CD4-positive, alpha-beta memory T cell (primary cell): ENCODE measurements at places on chromosomes 3 and 15.

DNA sequence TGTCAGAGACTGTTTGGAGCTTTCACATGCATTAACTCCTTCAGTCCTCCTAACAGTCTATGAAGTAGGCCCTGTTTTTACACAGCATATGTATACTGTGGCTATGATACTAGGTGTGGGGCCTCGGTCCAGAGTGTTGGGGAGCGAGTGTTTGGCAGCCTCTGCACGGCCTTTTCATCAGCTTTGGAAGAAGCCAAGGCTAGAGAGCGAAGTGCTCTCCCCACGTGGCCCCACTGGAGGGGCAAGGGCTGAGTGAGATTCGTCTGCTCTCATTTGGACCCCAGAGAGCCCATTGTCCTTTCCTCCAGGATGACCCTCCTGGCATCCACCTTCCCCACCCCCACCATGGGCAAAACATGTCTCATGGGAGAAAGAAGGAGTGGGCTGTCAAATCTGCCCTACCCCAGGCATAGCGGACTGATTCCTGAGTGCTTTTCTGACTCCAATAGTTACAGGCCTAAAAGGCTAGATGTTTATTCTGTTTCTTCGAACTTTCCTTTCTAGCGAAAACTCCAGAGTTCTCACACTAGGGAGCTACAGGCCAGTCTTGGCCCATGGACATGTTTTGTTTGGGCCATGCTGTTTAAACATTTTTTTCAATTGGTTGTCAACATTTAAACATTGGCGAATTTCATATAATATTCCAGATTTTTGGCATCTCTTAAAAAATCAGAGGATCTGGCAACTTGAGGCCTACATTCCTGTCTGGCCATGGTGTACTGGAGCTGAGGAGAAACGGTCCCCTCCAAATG is 76.0 kb downstream of the EEFSEC start:
- no peak overlapping the region for H3K27ac ChIP-seq
- H3K4me1 ChIP-seq = no peaks in the 10 kb centered on the region
- H3K36me3 ChIP-seq = no peaks in the 10 kb centered on the region
- DNase-seq = no peak
- no peak overlapping the region for H3K4me3 ChIP-seq

- no peak overlapping the region for H3K27ac ChIP-seq
- no peaks in the 10 kb centered on the region for H3K27me3 ChIP-seq
- H3K36me3 ChIP-seq = no peaks in the 10 kb centered on the region
- H3K4me3 ChIP-seq = peak overlapping the region; percentile 9
- no peak for DNase-seq
Measured at GRCh38 chr15:22259881-22260421, 179.6 kb downstream of the OR4M2 start.

DNA sequence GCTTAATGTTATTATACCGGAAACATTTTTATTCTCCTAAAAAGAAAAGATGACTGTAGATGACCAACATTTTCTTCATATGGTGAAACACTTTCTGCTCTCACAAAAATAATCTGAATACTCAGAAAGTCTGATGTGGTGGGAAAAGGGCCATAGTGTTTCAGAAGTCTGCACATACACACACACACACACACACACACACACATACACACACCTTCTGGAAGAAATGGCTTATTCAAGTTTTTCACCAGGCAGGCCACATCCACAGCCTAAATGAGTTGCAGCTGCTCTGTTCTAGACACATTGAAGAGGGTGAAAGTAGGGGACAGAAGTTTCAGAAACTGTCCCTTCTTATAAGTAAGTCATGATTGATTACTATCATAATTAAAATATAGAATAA is 220.0 kb downstream of the ZMAT3 start:
- H3K4me3 ChIP-seq = no peak overlapping the region
- H3K27ac ChIP-seq = no peak overlapping the region
- DNase-seq = no peak
- H3K36me3 ChIP-seq = no peaks in the 10 kb centered on the region
- no peaks in the 10 kb centered on the region for H3K27me3 ChIP-seq

DNA sequence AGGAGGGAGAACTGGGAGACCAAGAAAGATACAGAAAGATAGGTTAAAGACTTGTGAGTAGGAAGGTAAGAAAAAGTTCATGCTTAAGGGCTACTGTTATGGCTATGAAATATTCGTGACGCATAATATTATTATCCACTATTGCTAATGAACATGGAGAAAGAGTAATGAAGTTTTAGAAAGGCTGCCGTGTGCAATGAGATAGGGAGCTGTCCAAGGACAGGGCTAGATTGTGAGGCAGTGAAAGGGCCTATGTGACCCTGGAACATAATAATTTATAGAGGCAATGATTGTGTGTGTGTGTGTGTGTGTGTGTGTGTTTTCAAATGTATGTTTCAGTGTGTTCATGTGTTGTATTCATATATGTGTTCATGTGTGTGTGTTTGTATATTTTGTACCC is 27.7 kb downstream of the MBNL1 start:
- no peak overlapping the region for H3K4me3 ChIP-seq
- H3K36me3 ChIP-seq = peaks cover 14% of the 10 kb centered on the region
- DNase-seq = no peak
- H3K27ac ChIP-seq = peak overlapping the region; percentile 4
- peaks cover 97% of the 10 kb centered on the region for H3K4me1 ChIP-seq

- no peak overlapping the region for H3K27ac ChIP-seq
- no peaks in the 10 kb centered on the region for H3K4me1 ChIP-seq
- no peak for DNase-seq
- no peaks in the 10 kb centered on the region for H3K36me3 ChIP-seq
- H3K4me3 ChIP-seq = no peak overlapping the region
- H3K27me3 ChIP-seq = no peaks in the 10 kb centered on the region
Measured at GRCh38 chr3:111336511-111336910, 205.5 kb upstream of the CD96 start.

DNA sequence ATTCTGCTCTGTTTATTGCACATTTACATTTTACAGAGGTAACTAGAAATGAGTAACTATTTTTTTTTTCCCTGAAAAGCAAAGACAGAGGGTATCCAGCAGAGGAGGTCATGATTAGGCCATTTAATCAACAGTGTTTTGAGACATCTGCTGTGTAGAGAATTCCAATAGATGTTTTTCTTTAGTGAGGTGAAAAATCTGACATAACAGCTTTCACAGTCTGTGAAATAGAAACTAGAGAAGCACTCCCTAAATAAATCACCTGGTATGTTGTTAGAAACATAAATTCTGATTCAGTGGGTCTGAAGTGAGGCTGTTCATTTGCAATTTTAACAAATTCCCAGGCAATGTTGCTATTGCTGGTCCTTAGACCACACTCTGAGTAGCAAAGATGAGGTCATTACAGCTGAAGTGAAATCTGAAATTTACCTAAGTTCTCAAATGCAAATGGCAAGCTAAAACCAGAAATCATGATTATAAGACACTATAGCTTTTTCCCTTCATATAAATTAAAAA is 329.2 kb upstream of the LRRC3B start:
- no peak overlapping the region for H3K27ac ChIP-seq
- H3K36me3 ChIP-seq = no peaks in the 10 kb centered on the region
- no peaks in the 10 kb centered on the region for H3K27me3 ChIP-seq
- no peak overlapping the region for H3K4me3 ChIP-seq
- DNase-seq = no peak

- no peak overlapping the region for H3K27ac ChIP-seq
- H3K4me3 ChIP-seq = no peak overlapping the region
- H3K27me3 ChIP-seq = no peaks in the 10 kb centered on the region
- H3K36me3 ChIP-seq = no peaks in the 10 kb centered on the region
Measured at GRCh38 chr3:137693791-137694190, 70.3 kb upstream of the SOX14 start.

GRCh38 chr15:89075846-89076245 is 12.4 kb upstream of the ABHD2 start:
- no peak overlapping the region for H3K27ac ChIP-seq
- H3K4me3 ChIP-seq = no peak overlapping the region
- H3K4me1 ChIP-seq = no peaks in the 10 kb centered on the region
